ENCODE measurements at places on chromosomes 13 and 19.

DNA sequence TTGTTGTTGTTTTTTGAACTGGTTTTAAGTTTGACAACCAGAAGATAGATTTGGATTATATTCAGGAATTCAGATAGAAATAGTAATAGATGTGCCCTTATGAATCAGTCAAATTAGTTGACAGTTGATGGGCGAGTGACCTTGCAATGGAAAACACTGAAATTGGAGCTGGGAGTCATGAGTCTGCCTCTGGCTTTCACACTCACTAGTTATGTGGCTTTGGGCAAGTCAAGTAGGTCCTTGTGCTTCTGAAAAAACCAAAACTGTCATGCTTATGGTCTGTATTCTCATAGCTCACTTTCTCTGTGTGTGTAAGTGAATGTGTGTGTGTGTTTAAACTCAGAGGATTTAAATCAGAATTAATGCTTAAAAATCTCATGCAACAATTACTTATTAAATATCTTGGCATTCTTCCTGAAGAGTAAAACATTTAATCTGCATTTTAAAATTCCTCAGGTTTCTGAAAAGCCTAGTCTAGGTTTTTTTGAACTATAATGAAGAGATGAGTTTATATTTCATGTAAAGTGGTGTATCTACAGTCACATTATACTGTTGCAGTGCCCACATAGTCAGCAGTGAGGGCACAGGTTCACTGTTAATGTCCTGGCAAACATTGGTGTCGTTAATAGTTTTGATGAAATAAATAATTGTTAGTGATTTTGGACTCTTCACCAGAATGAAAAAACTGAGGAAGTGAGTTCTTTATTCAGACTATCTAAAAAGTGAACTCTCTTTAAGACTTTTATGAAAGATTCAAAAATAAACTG is 32.5 kb downstream of the UCHL3 start:
- no peak for DNase-seq

DNA sequence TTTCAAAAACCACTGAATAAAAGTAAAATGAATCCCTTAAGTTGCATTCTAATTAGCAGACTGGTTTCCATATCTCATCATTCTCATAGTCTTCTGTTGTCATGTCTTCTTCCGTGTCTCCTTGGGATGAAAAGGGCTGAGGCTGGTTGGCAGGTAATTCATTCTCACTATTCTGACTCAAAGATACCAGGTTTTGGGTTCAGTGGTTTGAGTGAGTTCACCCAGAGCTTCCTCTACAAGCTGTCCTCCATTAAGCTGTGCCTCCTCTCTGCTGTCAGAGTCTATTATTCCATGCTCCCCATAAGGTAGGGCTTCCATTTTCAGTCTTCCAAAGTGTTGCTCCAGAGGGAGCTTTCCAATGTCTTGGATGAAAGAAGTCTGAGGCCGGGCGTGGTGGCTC is 68.3 kb downstream of the FNDC3A start:
- no peak for DNase-seq

DNA sequence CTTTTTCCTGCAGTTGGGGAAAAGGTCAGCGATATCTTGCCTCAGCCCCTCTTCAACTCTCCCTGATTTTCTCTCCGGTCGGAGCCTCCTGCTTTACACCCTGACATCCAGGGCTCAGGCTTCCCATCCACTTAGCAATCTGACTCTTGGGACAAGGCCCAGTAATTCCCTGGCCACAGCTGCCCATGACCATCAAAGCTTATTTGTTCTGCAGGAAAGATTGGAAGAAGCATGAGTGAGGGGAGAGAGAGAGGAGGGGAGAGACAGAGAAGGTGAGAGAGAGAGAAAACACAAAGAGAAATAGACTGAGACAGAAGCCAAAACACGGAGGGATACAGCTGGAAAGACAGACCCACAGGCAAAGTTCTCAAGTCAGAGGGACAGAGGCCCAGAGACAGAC is 13.7 kb downstream of the SYT3 start:
- no peak for DNase-seq

GRCh38 chr19:16888629-16889365 is at the start of gene F2RL3:
Gene F2RL3, plus strand, starts transcription at chr19:16888999. Its CDS starts 191 bp downstream, at chr19:16889190.
- DNase-seq: no peak

DNA sequence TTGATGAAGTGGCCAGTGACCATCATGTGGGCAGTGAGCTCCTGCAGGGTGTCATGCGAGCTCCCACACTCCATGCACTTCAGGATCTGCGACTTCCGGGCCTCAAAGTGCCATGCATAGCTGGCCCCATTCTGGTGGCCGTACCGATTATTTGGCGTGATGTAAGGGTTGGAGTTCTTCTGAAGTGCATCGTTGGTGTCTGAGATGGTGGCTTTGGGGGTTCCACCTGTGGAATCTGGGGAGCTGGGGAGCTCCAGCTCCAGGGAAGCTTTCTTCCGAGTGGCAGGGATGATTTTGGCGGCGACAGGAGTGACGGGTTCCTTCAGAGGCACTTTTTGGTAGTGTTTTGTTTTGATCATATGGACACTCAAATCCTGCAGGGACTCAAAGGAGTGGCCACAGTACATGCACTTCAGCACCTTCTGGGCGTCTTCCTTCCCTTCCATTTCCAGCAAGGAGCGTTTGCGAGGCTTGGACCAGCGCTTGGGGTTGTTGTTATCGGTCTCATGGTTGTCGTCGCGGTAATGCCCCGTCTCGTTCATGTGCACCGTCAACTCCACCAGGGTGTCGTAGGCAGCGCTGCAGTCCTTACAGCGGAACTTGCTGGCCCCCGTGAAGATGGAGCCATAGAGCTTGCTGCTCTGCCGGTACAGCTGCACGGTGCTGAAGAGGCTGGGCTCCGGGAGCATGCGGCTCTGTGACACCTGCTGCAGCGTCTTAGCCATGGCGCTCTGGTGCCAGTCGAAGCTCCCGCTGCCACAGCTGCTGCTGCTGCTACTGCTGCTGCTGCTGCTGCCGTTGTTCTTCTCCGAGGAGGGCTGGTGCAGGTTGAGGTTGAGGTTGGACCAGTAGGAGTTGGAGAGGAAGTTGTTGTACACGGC is 70.4 kb downstream of the TSHZ3 start:
- no peak for DNase-seq

GRCh38 chr19:8329996-8330395 is 8.7 kb downstream of the RPS28 start:
- no peak for DNase-seq

DNA sequence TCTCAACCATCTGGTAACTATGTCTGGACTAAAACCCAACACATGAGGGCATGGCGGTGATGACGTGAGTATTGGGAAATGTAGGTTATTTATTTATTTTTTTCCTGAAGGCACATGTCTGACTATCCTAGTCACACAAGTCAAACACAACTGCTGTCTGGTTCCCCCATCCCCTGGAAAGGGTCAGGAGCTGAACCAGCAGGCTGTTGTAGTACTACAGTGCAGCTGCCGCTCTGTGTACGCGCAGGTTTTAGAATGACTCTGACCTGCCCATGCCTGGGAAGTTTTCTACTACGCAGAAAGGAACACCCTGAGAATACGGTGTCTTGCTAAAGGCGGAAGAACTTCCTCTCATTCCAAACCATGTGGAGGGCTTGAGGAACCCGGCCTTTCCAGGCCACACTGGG is 1.2 kb downstream of the SLC7A1 start:
- no peak for DNase-seq

- DNase-seq: no peak
These were observed 1.7 kb upstream of the ZNF507 start for GRCh38 chr19:32343550-32344262.

DNA sequence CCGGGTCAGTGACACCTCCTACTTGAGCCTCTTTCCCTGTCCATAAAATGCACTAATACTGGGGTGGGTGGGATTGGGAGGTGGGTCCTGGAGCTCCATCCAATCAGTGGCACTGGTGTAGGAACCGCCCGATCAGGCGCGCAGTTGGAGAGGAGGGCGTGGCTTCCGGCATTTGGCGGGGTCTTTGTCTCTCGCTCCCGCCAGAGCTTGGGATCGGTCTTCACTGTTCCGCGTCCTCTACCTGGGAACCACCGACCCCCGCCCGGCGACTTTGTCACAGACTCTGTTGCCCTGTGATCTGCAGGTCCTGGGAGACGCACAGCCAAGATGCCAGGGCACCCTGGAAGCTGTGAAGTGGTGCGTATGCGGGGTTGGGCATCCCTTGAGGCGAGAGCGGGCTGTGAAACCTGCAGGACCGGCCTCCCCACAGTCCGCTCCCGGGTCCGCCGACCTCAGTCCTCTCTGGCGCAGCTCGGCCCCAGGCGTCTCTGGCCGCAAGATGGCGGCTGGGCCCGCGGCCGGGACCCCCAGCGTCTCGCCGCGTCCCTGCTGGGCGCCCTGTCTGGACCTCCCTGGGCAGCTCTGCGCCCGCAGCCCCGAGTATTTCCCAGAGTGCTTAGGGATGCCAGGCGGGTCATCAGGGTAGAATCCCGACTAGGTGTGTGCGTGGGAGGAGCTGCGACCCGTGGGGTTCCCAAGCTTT is 41.6 kb upstream of the ZNF730 start:
- peak; percentile 10 for DNase-seq

GRCh38 chr19:28794301-28794700 is 418.6 kb downstream of the UQCRFS1 start:
- no peak for DNase-seq

DNA sequence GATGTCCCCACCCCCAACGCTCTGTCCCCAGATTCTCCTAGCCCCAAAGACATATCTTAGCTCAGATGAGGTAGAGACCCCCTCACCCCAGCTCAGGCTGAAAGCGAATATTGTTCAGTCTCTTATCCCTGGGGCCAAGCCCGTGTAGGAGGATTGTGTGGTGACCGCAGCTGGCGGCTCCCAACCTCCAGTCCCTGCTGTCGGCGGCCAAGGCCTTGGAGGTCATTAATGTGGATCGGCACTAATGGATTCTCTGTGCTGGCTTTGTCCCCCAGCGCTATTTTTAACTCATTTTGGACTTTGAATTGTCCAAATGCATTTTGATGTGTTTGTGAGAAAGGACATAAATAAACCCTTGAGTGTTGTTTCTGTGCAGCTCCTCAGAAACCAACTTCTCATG is 124.2 kb downstream of the UQCRFS1 start:
- peak; percentile 13 for DNase-seq

DNA sequence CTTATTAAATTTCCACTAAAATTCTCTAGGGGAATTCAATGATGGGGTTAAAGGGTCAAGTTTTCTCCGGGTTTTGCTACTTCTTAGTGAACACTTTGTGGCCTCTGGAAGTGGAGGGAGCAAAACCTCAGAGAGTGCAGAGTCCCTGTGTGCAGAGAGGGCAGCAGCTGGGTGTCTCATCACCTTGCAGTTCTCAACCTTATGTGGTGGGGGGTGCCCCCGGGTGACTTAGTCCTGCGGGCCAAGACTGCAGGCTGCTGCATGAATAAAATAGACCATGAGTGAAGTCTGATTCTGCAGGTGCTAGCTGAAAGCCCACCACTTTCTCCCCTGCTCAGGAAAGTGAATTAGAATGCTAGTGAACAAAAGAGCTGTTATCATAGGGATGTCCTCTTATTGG is 191.6 kb downstream of the DLEU7 start:
- no peak for DNase-seq

GRCh38 chr19:46420056-46420455 is 6.7 kb upstream of the CCDC8 start:
- DNase-seq: no peak

- DNase-seq: peak; percentile 91
These were observed 1.5 kb downstream of the FAM124A start for GRCh38 chr13:51223560-51224270.

DNA sequence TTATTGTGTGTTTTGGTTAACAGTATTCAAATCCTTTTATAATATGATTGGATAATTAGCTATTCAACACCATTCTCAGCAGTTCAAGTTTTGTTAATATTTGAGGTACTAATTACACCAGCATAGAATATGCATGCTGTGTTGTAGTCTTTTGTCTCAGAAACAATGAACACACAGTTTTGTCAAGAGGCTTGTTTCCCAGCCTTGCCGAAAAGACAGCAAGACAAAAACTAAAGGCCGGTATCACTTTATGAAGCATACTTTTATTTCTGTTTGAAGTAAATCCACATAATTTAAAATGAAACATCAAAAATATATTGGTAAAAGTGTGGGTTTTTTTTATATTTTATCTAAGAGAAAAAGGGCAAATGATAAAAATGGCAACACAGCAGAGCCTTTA is 7.5 kb downstream of the GPR180 start:
- peak; percentile 80 for DNase-seq

DNA sequence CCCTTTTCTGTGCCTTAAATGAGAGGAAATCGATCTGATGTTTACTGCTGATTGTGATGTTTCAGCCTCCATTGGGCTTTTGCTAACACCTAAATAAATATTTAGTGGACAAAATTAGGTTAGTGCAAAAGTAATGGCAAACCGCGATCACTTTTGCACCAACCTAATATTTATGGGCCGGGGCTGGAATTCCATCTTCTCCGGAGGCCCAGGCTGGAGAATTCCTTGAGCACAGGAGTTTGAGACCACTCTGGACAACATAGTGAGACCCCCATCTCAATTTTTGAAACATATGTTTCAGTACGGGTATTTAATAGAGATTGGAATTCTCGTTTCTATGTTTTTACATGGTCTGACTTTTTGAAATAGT is 603 bp downstream of the ZNF880 start:
- no peak for DNase-seq

Data from globus pallidus (tissue), 1 donor.